Astrocyte of the cerebellum (primary cell): ENCODE measurements at places on chromosomes 11 and 22.

- no peak for DNase-seq
These were observed 20.9 kb upstream of the FGF4 start for GRCh38 chr11:69796063-69796462.

DNA sequence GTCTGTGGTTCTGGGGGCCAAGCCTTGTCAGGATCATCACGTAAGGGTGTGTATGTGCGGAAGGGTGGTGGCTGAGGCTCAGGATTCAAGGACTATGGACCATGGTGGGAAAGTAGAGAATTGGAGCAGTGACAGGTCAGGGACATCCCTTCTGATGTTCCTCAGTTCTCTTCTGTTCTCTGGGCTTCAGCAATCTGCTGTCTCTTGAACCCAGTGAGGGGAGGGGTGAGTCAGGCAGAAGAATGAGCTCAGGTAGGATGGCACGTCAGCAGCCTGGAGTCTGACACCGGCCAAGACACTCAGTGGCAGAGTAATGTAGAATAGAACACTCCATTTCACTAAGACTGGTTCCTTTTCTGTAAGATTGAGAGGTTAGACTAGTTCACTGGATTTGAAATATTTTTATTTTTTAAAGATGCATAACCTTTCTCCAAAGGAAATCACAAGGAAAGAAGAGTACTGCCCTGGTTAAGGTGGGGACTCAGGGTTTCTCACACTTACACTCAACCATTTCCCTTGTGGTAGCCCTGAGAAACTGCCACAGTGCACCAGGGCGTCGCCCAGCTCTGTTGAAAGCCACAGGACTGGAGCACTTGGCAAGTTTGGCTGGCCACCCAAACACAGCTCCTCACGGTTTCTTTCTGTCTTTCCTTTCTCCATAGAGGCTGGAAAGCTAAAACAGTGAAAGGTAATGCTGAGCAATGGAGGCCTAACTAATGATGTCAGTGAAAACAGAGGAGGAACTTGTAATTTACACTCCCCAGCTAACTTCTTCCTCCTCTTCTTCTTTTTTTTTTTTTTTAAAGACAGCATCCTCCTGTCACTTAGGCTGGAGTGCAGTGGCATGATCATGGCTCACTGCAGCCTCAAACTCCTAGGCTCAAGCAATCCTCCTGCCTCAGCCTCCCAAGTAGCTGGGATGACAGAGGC is 23.1 kb upstream of the MICAL2 start:
- no peak for DNase-seq

- DNase-seq = no peak
These were observed 655.6 kb upstream of the CNTN5 start for GRCh38 chr11:98365190-98365589.

- DNase-seq = no peak
These were observed 72.3 kb upstream of the CHRM4 start for GRCh38 chr11:46463701-46464421.

GRCh38 chr22:22960307-22960706 is 72.7 kb downstream of the IGLL5 start:
- DNase-seq = no peak

- DNase-seq = no peak
These were observed 5.5 kb upstream of the NNMT start for GRCh38 chr11:114290503-114291235.

DNA sequence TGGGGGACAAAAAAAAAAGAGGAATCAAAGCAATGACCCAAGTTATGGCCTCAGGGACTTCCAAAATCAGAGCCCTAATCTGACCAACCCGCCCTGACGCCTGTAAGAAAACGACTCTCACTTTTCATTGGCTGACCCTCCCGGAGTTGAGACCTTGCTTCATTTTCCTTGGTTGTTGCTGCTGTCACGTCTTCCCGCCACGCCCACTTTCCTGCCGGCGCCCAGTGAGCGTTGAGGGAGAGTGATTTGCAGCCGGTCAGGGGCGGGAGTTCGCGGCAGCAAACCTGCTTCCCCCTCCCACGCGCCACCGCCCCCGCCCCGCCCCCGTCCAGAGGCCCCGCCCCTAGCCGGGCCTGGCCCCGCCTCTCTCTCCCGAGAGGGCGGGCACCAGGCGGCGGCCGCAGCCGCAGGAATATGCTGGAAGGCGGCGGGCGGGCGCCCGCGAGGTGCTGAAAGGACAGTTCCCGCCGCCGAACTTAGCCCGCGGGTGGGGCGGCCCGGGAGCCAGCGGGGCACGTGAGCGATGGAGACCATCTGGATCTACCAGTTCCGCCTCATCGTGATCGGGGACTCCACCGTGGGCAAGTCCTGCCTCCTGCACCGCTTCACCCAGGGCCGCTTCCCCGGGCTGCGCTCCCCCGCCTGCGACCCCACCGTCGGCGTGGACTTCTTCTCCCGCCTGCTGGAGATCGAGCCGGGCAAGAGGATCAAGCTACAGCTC is at the start of gene RAB39A:
RAB39A (plus strand) TSS at position 403 of the 721 bp plus-strand sequence; CDS start at position 524, 121 bp downstream.
- peak; percentile 84 for DNase-seq

GRCh38 chr11:6614446-6614845 is 2.4 kb upstream of the TAF10 start:
- no peak for DNase-seq

DNA sequence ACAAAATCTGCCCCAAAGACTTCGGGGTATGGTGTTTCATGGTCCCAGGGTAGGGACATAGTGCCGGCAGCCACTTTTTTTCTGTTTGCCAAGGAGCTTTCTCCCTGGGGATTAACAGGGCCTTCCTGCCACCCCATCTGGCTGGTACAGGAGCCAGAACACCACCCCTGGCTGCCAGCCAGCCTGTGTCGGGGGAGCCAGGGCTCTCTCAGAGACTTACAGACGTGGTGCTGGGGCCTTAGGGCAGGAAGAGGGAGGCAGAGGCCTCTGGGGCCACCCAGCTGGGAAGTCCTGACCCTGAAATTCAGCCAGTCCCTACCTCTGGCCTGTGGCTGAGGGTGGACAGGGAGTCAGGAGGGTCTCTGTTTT is 52.4 kb upstream of the CDON start:
- no peak for DNase-seq

- DNase-seq = no peak
These were observed 6.6 kb upstream of the PLAAT4 start for GRCh38 chr11:63530021-63530420.

DNA sequence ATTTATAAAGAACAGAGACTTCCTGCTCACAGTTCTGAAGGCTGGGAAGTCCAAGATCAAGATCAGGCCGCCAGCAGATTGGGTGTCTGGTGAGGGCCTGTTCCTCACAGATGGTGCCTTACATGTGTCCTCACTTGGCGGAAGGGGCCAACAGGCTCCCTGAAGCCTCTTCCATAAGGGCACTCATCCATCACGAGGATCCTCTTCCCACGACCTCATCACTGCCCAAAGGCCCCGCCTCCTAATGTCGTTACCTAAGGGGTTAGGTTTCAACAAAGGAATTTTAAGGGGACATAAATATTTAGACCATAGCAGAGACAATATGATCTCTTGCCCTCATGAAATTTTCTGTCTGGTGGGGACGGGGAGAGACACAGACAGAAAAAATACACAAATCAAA is 18.6 kb downstream of the TP53AIP1 start:
- DNase-seq = no peak

GRCh38 chr22:49712195-49712791 is 115.4 kb downstream of the BRD1 start:
- no peak for DNase-seq
